ENCODE measurements at places on chromosomes 2 and 18.

DNA sequence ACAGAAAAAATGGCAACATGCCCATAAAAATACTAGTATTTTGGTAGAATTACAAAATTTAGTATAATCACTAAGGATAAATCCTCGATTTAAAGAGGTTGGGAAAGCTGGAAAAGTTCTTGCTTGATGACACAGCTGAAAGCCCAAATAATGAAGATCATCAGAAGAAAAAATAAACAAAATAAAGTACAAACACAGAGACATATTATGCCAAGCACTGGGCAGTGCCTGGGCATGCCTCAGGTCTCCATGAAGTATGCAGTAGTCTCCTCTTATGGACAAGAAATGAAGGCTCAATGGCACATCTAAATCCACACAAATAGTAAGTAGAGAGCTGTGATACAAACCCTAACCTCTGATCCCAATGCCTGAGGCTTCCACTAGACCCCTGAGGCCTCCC lies 57.7 kb downstream of the RNU4ATAC start:
- DNase-seq = no peak

DNA sequence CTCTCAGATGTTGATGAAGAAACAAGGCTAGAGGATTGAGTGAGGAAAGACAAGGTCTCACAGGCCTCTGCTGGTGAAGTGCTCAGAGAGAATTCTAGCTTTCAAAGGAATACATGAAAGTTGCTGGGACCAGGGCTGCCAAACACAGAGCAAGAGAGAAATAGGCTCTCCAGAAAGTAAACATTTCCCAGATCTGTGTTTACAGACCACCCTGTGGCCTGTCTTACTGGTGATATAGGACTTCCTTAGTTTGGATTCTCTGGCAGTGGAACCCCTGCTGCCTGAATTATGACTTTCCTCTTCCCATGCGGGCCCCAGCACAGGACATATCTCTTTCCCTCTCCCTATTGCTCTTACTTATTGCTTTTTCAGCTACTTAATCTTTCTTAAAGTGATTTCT lies 64.5 kb downstream of the TACR1 start:
- no peak for DNase-seq

GRCh38 chr2:28442328-28442727 lies 49.7 kb downstream of the FOSL2 start:
- DNase-seq = no peak

DNA sequence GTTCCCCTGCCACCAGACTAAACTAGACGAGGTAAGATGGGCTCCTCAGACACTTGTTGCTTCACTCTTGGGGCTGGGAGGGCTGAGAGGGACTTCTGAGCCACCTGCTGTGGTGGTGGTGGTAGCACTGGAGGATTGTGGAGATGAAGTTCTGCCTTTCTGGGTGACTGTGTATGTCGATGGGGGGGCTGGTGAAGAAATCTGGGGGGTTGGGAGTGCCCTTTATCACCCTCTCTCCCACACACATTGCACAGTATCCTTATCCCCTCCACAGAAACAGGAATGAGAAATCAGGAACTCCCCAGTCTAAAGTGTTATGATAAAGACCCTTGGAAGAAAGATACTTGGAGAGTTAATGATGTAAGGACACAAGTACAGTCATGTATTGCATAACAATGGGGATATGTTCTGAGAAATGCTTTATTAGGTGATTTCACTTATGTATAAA lies 38.5 kb downstream of the HK2 start:
- DNase-seq = no peak

DNA sequence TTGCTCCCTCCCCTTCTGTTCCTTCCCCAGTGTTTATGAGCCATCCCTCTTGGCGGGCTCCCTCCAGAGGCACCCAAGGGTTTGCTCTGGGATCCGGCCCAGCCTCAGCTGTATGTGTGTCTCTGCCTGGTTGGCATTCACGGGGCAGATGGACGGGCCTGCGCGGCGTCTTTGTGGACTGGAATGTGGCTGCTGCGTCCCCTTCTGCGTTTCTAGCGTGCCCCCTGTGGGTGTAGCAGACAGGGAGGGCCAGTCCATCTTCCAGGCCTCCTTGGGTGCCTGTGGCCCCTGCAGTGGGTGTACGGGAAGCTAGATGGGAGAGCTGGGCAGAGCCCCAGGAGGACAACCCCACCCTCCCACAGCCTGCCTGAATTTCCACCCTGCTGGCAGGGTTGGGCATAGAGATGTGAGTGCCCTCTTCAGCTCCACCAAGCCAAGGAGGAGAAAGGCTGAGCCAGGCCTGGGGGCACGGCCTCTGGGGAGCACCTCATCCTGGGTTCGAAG lies 15.7 kb downstream of the GPC1 start:
- no peak for DNase-seq

GRCh38 chr2:100603948-100604633 lies 41.3 kb downstream of the PDCL3 start:
- DNase-seq = no peak

DNA sequence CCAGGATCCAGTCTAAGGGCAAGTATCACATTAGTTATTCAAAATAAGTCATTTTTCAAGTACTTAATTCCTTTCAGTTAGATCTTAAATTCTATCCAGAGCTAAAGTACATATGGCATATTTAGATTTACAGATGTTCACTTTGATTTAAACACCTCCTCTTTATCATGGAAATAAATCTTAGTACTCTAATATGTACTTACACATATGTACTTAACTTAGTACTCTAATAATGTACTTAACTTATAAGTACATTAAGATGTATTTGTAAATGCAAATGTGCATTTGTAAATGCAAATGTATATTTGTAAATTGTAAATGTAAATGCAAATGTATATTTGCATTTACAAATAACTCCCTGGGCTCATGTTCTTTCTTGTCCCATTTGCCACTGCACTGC lies 14.6 kb downstream of the PIGN start:
- no peak for DNase-seq

GRCh38 chr18:6553234-6553900 lies 138.7 kb upstream of the L3MBTL4 start:
- no peak for DNase-seq

GRCh38 chr2:8121826-8122513 lies 559.9 kb upstream of the ID2 start:
- DNase-seq = no peak

- no peak for DNase-seq
These were observed 31.3 kb downstream of the CIB4 start for GRCh38 chr2:26609839-26610277.

DNA sequence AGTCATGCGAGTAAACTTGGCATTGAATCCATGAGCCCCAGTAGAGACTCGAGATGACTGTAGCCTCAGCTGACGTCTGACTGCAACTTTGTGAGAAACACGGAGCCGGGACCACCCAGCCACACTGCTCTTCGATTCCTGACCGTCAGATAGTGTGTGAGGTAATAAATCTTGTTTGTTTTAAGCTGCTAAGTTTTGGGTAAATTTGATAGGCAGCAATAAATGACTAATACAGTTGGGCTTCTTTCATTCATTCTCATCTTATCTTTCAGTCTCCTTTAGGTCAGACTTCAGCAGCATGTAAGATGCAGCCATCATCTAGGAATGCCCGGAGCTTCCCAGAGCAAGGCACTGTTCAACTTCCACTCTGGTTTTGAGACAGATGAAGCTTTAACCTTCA lies 8.0 kb upstream of the KLHL29 start:
- no peak for DNase-seq

- no peak for DNase-seq
These were observed 231.7 kb downstream of the GBX2 start for GRCh38 chr2:235936493-235936892.

DNA sequence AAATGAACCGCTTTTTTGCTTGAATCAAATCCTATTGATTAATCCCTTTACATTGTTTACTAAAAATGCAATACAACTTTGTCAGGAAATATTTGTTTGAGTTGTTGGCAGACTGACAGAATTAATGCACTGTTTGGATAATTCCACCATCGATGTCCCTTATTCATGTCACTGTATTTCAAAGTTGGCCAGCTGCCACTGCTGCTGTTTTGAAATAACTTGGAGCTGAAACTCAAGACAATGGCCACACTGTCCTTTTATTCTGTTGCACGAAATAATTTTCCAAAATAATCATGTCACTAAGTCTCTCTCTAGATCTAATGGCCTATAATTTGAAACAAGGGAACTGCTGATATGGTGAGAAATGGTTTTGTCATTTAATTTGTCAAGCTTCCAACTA lies 55.2 kb upstream of the PAX3 start:
- no peak for DNase-seq

DNA sequence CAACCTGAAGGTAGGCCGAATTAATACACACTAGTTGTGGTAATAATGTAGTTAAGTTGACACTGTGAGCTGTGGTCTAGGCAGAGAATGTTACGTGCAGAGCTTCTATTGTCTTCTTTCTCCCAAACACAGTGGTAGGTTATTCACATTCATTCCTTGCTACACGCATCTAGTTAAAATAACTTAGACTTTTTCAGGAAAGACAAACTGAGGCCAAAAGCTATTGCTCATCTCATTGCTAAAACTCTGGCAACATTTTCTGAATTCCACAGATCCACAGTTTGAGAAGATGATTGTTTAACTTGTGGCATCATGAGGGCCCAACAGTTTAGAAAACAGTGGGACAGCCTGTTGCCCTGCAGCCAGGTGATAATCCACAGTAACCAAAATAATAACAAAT lies 850.4 kb upstream of the FSHR start:
- no peak for DNase-seq

DNA sequence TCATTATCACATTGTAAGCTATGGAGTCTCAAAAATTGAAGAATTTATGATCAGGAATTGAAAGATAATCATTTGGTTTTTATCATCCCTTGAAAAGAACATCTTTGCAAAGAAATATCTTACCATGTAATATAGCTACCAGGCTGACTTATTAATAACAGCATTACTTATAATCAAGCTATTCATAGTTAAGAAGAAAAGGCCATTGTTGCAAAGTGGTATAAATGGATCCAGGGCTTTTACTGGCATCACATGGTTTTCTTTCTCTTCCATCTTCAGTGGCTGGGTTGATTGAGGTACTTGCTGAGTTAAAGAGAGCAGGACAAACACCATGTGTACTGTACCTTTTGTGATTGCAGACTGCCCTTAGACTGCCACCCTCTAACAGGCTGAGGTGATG lies 39.6 kb downstream of the MFSD6 start:
- DNase-seq = no peak

GRCh38 chr2:37902991-37903390 lies 22.1 kb upstream of the RMDN2 start:
- no peak for DNase-seq

- no peak for DNase-seq
These were observed 607.5 kb upstream of the SLC39A10 start for GRCh38 chr2:195049372-195050031.

GRCh38 chr2:148867079-148867769 lies 7.8 kb upstream of the KIF5C start:
- no peak for DNase-seq

- no peak for DNase-seq
These were observed 9.3 kb upstream of the AGBL5 start for GRCh38 chr2:27042159-27042661.

GRCh38 chr2:167607211-167607610 lies 640.2 kb downstream of the STK39 start:
- no peak for DNase-seq

DNA sequence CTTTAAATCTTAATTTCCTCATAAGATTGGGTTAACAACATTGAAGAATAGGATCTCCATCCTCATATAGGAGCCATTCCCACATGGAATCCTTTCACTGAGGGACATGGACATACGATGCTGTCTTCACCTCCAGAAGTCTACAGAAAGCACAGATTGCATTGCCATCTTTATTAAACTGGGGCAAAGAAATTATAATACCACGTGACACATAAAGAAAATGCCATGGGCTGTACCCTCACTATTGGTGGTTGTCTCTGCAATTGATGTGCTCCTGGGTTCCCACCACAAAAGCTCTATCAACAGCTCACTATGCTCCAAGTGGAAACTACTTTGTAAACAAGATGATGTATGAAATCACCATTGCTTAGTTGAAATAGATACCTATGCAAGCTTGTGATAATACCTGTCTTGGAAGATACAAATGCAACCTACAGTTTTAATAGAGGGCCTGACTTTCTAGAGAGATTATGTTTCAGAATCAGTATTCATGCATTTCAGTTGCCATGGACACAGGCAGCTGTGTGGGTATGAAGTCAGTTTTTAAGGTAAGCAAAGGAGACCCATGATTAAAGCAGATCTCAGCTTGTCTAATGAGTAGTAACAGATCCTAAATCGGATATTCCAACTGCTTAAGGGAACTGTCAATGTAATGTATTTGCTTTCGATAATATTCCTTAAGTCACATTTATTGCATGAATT lies 337.0 kb downstream of the RAD51AP2 start:
- no peak for DNase-seq

DNA sequence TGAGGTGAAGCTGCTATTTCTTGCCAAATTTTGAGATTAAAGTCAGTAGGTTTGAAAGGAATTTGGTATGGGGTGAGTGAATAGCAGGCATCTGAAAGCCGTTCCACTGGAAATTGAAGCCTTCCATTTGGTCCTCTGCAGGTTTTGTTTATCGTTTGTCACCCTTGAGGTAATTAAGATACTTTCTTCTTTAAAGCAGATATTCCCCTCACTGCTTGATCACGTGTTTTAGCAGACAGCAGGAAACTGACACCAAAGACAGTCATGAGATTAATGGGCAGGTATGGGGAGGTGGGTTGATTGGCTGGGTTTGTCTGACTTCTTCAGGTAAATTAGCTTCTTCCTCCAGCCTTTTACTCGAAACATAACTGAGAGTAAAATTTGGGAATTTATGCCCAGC lies 10.7 kb downstream of the LPIN1 start:
- no peak for DNase-seq

- no peak for DNase-seq
These were observed 75.4 kb downstream of the GYPC start for GRCh38 chr2:126731353-126731752.

DNA sequence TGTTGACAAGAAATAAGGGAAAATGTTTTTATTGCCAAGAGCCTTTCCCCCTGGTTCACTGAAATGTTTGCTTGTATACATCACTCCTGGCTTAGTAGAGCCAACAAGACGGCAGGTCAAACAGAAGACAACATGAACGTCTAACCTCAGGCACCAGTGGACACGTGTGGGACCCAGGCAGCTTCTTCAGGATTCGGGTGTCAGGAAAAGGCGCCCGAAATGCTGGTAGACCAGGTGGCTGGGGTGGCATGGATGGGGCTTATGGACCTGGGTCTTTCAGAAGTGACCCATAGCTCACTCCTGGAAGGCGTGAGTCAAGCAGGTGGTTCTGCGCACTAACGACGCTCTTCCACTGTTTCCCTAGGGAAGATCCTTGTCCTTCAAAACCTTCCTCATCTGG lies 23.3 kb upstream of the NFATC1 start:
- no peak for DNase-seq

- DNase-seq = no peak
These were observed 211.4 kb upstream of the SLC39A10 start for GRCh38 chr2:195445639-195446038.

- DNase-seq = no peak
These were observed 461.0 kb downstream of the DLGAP1 start for GRCh38 chr18:3993941-3994687.

- DNase-seq = no peak
These were observed 2.2 kb upstream of the GPR148 start for GRCh38 chr2:130726614-130727180.

- DNase-seq = no peak
These were observed 5.5 kb upstream of the ANKRD62 start for GRCh38 chr18:12088096-12088495.
